ENCODE measurements at places on chromosomes 4 and X. TPM values are rescaled to one million over a fixed set of nuclear protein-coding genes. Genes with fewer than 3 reads are reported as not detected.

Gene TEX13B
- polyA plus RNA-seq, result not detected

Gene RAPGEF2
- 19.6 TPM for polyA plus RNA-seq

Gene USP38
- polyA plus RNA-seq, result 10.8 TPM

Gene WNK3
- 0.06 TPM for polyA plus RNA-seq

Gene CTAG1B
- polyA plus RNA-seq, result not detected

Gene SPANXA1
- not detected for polyA plus RNA-seq

Gene FANCB
- 0.78 TPM for polyA plus RNA-seq

Gene ETDB
- polyA plus RNA-seq, result not detected

Gene AFF2
- polyA plus RNA-seq, result not detected

Gene GAGE2A
- polyA plus RNA-seq, result not detected

Gene GABRE
- 40.1 TPM for polyA plus RNA-seq

Gene ERVMER34-1
- polyA plus RNA-seq, result 0.10 TPM

Gene XAGE1B
- not detected for polyA plus RNA-seq

GRCh38 chrX:15475486-15475885, 17.6 kb downstream of the PIR start:
- DNase-seq, result no peak

DNA sequence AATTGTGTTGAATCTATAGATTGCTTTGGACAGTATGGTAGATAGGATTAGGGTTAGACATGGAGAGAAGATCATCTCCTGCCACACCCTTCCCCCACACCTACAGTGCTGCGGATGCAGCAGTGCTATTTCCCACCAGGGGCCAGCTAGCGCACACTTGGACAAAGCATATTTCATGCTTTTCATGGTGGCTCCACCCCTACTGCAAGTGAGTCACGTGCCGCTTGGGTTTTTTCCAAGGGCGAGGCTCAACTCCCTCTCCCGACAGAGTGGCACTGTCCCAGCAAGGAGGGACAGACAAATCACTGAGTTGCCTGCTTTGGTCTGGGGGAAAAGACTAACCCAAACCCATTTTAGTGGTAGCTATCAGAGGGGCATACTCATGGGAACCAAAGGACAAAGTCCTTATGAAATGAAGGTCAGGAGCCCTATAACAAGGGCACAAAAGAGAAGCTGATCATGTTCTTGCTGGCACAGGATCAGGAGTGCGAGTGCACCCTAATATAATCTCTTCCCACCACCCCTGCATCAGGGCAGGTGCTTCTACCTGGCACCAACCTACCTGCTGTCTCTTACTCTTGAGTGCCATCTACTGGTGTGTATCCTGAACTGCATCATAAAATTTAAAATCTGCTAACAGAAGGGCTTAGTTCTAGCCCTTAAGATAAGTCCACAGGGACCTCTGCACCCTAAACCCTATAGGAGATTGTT, 55.1 kb upstream of the PGAM4 start:
- no peak for DNase-seq

GRCh38 chr4:3704669-3705068, 61.5 kb upstream of the ADRA2C start:
- no peak for DNase-seq

DNA sequence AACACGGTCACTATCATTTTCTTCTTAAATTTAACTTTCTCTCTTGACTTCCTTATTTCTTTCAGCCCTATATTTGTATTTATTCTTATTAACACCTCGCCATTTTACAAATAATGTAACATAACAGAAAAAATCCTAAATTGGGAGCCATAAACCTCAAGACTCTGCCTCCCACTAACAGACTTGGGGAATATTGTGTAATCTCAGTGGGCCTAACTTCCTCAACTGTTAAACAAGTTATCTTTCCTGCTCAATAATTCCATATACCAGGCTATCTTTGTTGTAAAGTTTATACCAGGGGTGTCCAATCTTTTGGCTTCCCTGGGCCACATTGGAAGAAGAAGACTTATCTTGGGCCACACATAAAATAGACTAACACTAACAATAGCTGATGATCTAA, 26.2 kb downstream of the PRSS12 start:
- DNase-seq, result no peak

GRCh38 chrX:133910539-133910938, 74.9 kb downstream of the GPC3 start:
- no peak for DNase-seq

DNA sequence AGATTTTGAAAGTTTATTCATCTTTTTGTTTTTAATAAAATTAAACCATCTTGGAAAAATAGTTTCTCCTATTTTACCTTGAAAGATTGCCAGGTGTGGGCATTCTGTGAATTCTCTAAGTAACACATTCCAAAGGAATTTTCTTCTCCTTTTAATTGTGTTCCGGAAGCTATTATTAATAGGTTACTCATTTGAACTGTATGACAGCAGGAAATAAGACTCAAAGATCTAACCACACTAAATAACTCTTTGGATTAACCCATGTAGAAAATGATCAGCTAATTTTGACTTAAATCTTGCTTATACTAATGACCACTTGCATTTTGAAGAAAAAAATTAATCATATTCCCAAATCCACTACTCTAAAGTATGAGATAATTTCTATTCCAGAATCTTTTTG, 17.6 kb upstream of the CCNI start:
- DNase-seq, result no peak

DNA sequence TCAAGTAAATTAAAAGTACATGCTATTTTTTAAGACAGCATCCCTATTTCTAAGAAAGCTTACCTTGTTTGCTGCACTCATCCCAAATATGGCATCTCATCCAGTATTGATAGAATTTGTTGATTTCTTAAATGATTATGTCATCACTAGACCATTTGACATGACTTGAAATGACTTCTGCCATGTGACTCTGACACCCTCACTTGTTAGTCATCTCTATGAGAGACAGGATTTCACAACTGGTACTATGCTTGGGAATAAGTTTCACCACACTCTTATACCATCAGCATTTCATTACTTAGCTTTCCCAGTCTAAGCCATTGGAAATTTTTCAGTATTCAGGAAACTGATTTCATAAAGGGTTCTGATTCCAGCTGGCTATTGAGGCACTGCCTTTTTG, 55.3 kb downstream of the TMPRSS11F start:
- DNase-seq, result no peak

GRCh38 chr4:15130441-15130840, 128.2 kb downstream of the CPEB2 start:
- DNase-seq, result no peak

DNA sequence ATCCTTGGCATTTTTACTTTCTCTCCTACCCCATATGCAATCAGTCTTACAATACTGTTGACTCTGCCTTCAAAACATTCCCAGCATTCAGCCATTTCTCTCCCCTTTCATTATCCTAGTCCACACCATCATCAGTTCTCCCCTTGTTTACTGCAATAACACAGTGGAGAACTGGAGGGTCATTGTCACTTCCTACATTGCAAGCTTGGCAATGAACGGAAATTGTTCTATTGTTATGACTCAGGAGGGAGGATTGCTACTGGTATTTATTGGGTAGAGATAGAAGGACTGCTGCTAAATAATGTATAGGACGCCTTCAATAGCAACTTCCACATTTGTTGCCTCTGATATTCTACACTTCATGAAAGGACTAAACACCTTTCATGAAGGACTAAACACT, 231.8 kb downstream of the BANK1 start:
- DNase-seq, result no peak

DNA sequence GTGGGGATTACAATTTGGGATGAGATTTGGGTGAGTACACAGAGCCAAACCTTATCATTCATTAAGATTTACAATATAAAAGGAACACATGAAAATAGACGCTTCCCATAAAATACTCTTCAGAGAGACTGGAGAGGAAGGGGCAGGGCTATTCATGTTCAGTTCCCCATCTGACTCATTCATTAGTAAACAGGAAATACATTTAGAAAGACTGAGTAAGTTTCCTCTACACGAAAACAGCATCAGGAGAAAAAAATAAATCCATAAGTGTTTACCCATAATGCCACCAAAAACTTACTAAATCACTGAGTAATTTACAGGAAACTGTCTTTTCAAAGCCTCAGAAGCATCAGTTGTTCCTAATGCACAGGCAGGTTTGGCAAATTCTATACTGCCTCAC, 255.4 kb upstream of the CXorf51A start:
- DNase-seq, result no peak

DNA sequence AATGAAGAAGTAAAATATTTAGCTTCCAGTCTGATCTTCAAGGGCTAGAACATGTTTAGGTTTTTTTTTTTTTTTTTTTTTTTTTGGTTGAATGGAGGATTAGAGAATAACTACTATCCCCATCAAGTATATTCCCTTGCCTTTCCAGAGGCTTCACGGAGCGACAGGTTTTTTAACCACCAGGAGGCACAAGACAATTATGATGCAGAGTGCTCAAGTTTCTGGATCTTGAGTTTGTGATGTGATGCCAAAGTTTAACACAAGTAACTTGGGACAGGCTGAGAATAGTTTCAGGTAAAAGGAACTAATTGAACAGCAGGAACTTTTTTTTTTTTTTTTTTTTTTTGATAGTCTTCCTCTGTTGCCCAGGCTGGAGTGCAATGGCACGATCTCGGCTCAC, 30.3 kb downstream of the CCNI start:
- DNase-seq, result no peak

- no peak for DNase-seq
These were observed 206.6 kb upstream of the HS3ST1 start for GRCh38 chr4:11635342-11635741.

DNA sequence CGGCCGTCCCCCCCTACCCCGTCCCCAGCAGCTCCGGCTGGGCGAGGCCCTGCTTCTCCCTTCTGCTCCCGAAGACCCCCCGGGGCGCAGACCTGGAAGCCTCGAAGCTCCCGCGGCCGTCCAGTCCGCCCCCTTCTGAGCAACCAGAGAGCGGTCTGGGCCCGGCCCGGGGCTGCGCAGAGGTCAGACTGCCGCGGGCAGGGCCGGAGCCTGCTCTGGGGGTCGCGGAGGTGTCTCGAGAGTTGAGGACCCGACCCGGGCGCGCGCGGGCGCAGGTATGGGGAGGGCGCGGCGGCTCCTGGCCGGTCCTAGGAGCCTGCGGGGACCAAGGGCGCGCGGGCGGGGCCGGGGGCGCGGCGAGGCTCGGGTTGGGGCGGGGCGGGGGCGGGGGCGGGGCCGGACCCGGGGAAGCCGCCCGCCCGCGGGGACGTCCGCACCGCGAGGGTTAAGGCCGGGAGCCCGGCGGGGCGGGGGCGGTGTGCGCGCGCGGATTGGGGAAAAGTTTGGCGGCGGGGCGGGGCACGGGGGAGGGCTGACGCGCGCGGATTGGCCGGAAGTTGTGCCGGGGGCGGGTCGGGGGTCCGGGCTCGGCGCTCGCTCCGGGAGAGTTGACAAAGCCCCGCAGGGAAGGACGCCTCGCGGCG, at the start of gene FGFRL1:
FGFRL1 (plus strand) TSS at position 605 of the 644 bp plus-strand sequence. CDS start 860 bp downstream, outside the sequence.
- DNase-seq, result no peak

GRCh38 chrX:48831909-48832291, 3.5 kb downstream of the PCSK1N start:
- no peak for DNase-seq

DNA sequence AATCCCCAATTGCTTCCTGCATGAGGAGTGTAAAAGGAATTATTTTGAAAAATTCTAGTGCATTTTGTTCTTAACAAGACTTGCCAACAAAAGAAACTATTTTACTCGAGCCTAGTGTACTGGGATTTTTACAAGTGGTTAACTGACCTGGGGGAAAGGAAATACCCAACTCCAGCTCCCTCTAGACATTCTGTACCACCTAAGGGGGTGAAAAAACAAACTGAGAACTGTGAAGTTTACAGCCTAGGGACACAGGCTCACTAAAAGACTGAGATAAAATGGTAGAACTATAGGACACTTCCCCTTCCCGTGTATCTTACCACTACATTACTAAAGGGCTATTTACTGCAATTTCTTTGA, 2.6 kb upstream of the ADH5 start:
- no peak for DNase-seq

- DNase-seq, result no peak
These were observed 39.8 kb downstream of the XIAP start for GRCh38 chrX:123899701-123900100.

GRCh38 chrX:29852767-29853166, 362.6 kb upstream of the MAGEB2 start:
- no peak for DNase-seq

GRCh38 chrX:12802741-12803140, 11.5 kb downstream of the PRPS2 start:
- DNase-seq, result no peak

DNA sequence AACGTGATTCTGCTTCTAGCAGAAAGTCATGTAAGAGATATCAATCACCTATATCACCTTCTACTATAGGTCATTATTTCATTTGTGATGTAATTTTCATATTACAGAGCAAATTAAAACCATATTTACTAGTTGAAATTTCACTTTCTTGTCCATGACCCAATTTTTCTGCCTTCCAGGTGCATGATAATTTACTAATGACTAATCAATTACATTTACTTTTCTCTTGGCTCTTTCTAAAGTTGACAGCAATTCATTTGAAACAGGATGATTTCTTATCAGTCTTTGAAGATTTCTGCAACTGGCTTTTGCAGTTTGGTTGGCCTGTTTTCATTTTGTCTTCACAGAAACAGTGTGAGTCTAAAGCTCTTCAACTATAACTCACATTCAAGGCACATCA, 81.4 kb downstream of the ZAR1 start:
- no peak for DNase-seq

DNA sequence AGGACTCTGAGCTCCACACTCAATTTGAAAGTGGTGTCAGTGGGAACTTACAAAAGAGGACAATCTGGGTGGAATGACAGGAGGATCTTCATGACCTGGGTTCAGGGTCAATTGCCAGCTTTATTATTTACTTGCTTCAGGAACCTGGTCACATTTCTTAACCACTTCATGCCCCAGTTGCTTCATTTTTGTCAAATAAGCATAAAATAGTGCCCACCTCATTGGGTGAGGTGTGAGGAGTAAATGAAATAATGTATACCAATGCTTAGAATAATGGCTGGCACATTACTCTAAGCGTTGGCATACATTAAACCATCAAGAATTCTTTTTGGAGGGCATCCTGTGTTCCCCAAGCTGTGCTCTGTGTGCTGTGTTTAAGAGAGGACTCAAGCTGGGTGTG, 19.4 kb downstream of the VGLL1 start:
- no peak for DNase-seq

GRCh38 chr4:650951-651883, 22.9 kb downstream of the ATP5ME start:
- no peak for DNase-seq

DNA sequence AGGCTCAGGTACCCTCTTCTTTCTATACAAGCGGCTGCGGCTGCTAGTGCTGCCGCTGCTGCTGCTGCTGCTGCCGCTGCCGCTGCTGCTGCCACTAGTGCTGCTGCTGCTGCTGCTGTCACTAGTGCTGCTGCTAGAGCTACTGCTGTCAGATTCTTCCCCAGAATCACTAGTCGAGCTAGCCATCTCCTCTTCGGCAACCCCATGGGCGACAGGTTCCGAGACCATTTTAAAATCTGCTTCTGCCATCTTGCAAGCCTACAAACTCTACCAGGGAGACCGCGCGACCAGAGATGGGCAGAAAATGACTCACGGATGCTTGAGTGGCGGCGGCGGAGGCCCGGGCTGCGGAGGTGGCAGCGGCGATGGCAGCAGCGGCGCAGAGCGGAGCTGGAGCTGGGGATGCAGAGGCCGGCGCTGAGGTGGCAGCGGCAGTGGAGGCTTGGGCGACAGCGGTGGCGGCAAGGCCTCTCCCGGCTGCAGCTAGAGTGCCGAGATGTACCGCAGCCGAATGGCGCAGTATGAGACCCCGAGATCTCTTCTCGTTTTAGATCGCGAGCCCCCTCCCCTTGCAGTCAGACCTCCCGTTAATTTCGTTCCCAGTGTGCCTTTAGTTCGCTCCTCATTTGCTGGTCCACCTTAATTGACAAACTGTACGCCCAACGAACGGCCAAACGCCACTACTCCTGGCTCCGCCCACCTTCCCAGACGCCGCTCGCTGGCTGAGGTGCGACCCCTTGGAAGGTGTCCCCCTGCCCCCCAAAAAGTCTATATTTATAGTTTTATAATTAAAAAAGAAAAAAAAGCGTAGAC, at the start of gene NAP1L3:
NAP1L3 (minus strand) TSS at position 523 of the 813 bp plus-strand sequence; CDS start at position 249, 274 bp downstream.
- DNase-seq, result peak; percentile 19
